CD4-positive, alpha-beta T cell treated with Interleukin-12 subunit alpha and Interleukin-12 subunit beta, for 1 hour (primary cell): ENCODE measurements at places on chromosomes 4 and X.

GRCh38 chrX:111339212-111339611, 68.9 kb upstream of the CAPN6 start:
- DNase-seq = no peak

- no peak for DNase-seq
Measured at GRCh38 chrX:15215366-15215765, 54.5 kb downstream of the ASB9 start.

DNA sequence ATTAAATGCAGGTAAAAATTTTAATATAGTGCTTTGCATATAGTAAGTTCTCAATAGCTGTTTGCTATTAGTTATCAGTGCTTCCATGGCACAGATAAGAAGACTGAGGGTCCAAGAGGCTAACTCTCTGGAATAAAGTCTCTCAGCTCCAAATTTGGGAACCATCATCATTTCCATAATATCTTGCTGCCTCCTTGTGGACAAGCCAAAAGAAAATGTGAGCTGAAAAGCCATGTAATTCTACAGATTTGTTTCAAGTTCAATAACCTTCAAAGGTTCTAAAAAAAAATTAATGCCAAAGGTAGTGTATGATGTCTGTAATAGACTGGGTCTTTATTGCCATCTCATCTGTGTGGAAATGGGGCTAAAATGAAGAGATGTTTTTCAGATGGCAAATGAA, 136.9 kb upstream of the VCX start:
- DNase-seq = no peak

GRCh38 chr4:95219109-95219508, 329.7 kb downstream of the UNC5C start:
- DNase-seq = no peak

- no peak for DNase-seq
Measured at GRCh38 chr4:19522966-19523365, 728.7 kb upstream of the SLIT2 start.

- DNase-seq = no peak
Measured at GRCh38 chr4:10877076-10877475, 192.5 kb upstream of the CLNK start.

DNA sequence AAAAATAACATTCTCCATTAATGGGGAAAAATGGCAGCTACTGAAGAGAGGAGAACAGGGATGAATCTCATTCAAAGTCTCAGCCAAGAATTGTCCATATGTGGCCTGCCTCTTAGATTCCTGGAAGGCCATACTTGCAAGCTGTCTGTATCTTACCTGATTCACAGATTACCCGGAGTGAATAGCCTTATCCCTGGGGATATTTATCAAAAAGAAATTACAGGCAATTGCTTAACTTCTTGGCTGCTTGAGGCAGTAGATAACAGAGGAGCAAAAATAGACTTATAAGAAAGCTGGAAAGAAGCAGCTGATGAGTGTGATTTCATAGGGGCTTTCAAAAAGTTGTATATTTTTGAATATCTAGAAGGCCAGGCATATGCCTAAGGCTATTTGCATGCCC, 68.8 kb upstream of the PPP1R2C start:
- DNase-seq = no peak
